Chondrocyte (in vitro differentiated cells): ENCODE measurements at places on chromosomes 13 and 19. TPM values are rescaled to one million over a fixed set of nuclear protein-coding genes. Genes with fewer than 3 reads are reported as not detected.

Gene ZNF544
- total RNA-seq: 16.2 to 24.7 TPM (median 17.4 TPM) in 3 replicates

DNA sequence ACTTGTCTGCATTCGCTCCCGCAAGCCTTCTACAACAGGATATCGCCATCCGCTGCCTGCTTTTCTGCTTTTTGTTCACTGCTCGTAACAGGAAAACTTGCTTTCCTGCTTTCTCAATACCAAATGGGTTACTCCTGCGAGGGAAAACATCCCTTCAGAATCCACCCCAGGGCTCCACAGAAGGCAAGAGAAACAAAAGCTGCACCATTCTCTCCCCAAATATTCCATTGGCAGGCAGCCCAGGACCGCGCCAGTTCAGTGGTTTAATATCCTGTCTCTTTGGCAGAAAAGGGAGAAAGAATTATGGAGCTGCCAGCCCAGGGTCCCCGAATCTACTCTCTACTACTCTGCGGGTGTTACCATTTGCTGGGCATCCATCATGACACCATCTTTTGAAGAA lies 84.7 kb upstream of the DOCK9 start:
- no peak for DNase-seq

Gene IFNL1
- not detected in 3 replicates for total RNA-seq

DNA sequence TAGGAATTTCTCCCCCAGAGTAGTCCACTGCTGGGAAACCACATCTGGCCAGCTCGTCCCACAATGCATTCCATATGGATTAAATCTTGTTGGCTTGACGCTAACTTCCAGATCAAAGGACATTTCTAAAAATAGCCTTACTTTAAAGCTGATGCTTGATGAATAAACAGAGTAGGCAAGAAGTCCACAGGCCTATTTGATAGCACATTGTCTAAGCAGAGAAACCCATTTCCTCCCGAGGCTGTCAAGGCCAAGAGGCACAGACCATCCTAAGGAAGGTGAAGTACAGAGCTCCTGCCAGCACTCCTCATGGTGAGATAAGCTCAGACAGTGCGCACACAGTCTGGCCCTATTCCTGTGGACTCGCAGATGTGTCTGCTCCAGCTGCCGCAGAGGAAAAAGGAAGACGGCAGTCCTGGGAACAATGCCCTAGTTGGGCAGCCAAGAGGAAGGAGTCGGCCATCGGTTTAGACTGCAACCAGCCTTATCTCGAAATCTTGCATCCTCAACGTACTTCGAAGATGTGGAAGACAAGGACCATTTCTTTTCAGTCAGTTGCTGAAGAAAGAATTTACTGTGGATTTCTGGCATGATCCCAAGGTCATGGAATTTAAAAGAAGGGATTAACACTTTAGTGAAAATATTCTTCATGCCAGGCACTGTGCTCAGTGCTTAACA lies 156.8 kb downstream of the RGCC start:
- no peak for DNase-seq

DNA sequence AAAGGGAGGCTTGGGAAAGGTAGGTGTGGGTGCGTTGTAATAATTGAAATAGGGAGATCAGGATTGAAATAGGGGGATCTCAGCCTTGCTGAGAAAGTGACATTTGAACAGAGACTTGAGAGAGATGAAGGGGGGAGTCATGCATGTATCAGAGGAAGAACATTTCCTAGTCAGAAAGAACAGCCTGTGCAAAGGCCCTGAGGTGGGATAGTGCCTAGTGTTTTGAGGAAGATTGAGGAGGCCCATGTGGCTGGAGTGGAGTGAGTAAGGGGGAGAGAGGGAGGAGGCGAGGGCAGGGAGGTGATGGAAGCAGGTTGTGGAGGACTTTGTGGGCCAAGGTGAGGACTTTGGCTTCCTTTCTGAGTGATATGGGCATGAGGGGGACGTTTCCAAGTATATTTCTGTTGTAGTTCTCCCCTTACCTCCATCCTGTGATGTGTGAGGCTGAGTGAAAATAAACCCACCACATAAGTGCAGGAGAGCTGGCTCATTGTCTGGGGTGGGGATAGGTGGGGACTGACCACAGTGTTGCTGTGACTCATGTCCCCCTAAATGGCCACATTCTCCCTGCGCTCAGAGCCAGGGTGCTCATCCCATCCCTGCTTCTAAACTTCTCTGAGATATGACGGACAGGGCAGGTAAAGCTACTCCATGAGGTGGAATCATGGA lies 17.8 kb downstream of the ACTL9 start:
- no peak for DNase-seq

GRCh38 chr13:66446413-66446812 lies 783.7 kb downstream of the PCDH9 start:
- DNase-seq: no peak

DNA sequence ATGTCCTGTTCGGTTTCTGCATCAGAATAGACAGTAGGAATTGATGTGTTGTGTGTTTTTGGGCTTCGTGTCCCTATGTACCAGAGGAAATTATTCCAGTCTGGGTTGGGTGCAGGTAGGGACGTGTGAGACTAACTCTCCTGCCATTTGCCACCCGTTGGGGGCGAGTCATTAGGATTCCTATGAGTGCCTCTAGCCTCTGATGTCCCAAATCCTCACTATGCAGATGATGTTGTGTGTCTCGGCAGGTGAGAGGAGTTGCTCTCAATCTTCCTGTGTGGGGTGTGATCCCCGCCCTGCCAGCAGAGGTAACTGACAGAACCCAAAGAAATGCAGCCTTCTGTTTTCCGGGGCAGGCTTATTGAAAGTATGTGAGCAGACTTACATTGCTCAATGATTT lies 31.2 kb upstream of the ZNF331 start:
- DNase-seq: no peak

DNA sequence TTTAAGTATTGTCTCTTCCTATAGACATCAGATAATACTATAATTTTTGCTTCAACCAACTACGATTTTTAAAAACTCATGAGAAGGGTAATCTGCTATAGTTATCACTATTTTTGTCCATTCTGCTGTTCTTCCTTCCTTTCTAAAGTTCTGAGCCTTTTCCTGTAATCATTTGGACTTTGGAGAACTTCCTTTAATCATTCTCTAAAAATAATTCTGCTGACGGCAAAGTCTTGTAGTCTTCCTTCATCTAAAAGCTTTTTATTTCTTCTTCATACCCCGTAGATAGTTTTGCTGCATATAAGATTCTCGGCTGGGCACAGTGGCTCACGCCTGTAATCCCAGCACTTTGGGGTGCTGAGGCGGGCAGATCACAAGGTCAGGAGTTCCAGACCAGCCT lies 5.1 kb upstream of the FCGBP start:
- no peak for DNase-seq

GRCh38 chr19:49282184-49282583 lies 42.8 kb downstream of the SLC6A16 start:
- no peak for DNase-seq

GRCh38 chr13:68748038-68748437 lies 1359.6 kb upstream of the ATXN8OS start:
- DNase-seq: no peak

Gene ERICH6B
- not detected in 3 replicates for total RNA-seq

Gene NLRP11
- not detected in 3 replicates for total RNA-seq

- no peak for DNase-seq
Measured at GRCh38 chr13:99425485-99426341, 75.6 kb upstream of the TM9SF2 start.

DNA sequence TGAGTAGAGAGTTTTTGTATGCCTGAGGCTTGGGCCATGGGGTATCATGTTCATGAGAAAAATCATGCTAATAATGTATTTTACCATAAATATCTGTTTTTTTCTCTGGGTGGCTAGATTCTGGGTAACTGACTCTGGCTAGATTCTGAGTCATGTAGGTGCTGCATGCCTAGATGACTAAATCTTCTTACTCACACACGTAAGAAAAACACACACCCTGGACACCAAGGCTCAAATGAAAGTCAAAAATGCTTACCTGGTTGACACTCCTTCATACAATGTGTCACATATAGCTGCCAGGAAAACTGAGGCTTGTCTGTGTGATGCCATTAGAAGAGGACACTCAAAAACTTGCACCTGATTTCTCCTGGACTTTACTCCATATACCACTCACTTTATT lies 597.4 kb upstream of the SLITRK1 start:
- DNase-seq: no peak

DNA sequence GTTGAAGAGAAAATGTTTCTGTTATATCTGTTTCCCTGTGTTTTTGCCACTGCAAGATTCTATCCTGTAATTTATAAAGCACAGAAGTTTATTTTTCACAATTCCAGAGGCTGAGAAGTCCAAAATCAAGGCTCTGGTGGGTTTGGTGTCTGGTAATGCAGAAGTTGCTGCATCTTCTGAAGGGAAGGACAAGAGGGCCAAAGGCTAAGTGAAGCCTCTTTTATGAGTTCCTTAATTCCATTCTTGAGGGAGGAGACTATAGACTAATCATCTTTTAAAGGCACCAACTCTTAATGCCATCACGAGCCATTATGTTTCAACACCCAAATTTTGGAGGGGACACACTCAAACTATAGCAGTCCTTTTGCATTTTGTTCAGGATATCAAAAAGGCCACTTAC lies 34.1 kb upstream of the WDFY2 start:
- DNase-seq: no peak

GRCh38 chr13:48928757-48929430 lies 46.8 kb upstream of the FNDC3A start:
- no peak for DNase-seq

Gene OVOL3
- not detected in 3 replicates for total RNA-seq

- DNase-seq: peak; percentile 96
Measured at GRCh38 chr19:53254411-53255341, at the start of gene ZNF677. Gene ZNF677 (minus strand): TSS chr19:53254873. CDS start chr19:53251550, 3,323 bp downstream.

Gene ZNF556
- not detected in 3 replicates for total RNA-seq

DNA sequence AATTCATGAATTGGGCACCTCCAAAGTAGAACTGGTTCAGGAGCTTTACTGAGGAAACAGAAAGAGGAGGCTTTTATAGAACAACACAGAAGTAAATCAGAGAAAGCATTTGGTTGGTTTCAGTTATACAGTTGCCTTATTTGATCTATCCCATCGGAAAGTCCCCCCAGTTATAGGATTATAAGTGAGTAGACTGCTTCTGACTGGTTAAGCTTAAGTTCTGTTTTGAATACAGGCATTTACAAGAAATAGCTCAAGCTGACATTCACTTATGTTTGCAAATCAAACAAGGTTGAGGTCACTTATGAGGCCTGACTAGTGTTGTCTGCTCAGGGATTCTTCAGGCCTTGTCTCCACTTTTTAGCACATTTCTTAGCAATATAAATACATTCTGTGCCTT lies 857.4 kb downstream of the EFNB2 start:
- no peak for DNase-seq

DNA sequence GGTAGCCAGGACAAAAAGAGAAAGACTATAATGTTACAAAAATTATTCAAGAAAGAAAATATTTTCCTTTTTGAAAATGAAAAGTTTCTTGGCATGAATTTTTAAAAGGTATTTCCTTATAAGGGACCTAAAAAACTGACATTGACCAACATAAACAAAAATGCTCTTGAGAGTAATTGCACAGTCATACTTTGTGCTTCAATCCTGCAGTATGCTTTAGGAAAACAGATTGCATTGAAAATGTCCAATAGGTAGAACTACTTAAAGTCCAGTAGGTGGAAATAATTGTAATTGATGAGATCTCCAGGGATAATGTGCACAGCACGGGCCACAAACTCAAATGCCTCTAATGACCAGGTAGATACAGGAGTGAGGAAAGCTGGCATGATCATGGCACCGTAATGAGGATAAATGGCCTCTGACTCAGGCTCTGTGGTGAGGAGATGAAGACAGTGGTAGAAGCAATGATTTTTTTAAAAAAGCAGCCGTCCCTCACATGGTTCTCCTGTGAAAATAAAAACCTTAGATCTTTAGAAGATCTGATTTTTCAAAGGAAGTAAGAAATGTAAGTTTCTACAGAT lies 278.0 kb downstream of the ITGBL1 start:
- no peak for DNase-seq

Gene ZNF17
- total RNA-seq: 6.1 to 12.3 TPM (median 6.9 TPM) in 3 replicates

Gene BSPH1
- total RNA-seq: not detected in 3 replicates

Gene PGLYRP1
- total RNA-seq: not detected in 3 replicates

DNA sequence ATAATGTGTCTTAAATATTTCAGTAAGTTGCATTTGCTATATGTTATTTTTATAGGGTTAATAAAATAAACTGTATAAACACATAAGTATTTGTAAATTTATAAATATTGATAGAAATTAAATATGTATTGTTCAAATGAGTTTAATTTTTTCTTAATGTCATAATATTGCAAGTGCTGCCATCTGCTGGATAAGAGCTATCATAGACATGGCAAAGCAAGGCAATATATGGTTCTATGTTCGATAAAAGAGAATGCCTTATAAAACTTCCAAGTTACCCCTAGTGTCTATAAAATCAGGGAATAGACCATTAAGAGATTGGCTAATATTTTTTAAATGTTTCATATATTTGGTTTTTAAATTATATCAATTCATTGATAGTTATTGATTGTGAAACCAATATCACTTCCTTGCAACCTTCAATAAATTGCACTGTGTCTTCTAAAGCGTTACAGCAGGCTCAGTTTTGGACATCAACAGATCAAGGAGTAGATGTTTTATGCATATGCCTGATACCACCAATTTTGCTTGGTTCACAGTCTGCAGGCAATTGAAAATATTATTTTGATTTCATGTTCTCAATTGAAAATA lies 29.0 kb upstream of the SLITRK6 start:
- no peak for DNase-seq

Gene UBE2L5
- total RNA-seq: not detected in 3 replicates

GRCh38 chr13:41196620-41197019 lies 2.3 kb upstream of the KBTBD7 start:
- no peak for DNase-seq

Gene KLK1
- total RNA-seq: not detected in 3 replicates

- DNase-seq: no peak
Measured at GRCh38 chr19:38291855-38292254, 12.2 kb upstream of the C19orf33 start.

DNA sequence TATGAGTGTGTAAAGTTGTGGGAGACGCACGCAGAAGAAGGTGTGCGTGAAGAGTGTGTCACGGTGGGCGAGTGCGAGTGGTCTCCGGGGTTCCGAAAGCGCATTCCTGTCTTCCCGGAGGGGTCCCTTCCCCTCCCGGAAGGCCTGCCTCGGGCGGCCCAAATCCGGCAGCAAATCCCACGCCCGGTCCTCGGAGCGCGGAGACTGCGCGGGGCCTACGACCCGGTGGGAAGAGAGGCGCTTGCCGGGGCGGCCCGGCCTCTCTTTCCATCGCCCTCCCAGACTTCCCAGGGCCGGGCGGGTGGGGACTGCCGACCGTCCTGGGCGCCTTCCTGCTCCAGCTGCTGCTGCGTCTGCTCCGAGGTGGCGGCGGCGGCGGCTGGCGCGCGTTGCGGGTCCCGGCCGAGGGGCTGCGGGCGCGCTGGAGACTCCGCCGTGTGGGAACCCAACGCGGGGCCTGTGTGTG lies 2.1 kb downstream of the ZIC5 start:
- no peak for DNase-seq

DNA sequence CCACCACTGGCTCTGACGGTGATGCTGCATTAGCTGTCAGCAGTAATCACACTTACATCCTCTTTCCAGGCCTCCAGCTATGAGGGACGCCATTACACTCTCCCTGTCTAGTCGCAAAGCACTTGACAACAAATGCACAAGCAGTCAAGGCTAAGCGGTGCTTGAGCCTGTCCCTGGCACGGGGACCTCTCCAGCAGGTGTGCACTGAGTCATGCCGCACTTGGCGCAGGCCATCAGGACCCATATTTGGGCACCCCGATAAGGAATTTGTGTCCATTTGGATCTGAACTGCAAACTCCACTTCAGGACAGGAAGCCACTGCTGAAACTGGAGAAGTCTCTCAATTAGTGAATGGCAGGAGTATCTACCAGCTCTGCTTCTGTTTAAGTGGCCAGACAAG lies 301.9 kb upstream of the OBI1 start:
- no peak for DNase-seq

Gene SGTA
- total RNA-seq: 36.6 to 42.2 TPM (median 37.7 TPM) in 3 replicates
